ENCODE measurements at places on chromosomes 6 and 20.
A peak's percentile ranks its signal among the peaks of the same experiment; 100 is the strongest.

DNA sequence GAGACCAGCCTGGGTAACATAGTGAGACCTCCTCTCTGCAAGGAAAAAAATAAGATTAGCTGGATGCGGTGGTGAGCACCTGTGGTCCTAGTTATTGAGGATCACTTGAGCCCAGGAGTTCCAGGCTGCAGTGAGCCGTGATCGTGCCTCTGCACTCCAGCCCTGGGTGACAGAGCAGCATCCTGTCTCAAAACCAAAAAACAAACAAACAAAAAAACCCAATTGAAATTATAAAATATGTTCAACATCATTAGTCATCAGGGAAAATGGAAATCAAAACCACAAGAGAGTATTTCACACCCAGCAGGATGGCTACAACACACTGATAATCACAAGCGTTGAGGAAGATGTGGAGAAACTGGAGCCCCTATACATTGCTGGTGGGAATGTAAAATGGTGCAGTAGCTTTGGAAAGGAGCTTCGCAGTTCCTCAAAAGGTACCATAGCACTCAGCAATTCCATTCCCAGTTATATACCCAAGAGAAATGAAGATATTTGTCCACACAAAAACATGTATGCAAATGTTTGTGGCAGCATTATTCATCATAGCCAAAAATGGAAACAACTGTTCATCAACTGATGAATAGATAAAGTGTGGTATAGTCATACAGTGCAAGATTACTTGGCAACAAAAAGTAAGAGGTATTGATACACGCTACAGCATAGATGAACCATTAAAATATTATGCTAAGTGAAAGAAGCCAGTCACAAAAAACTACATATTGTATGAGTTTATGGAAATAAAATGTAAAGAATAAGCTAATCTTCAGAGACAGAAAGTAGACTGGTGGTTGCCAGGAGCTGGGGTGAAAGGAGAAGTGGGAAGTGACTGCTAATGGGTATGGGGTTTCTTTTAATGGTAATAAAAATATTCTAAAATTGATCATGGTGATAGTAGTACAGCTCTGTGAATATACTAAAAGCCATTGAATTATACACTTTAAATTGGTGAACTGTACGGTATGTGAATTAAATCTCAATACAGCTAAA, 38.7 kb upstream of the RIPOR2 start:
- DNase-seq = no peak

- peak; percentile 71 for DNase-seq
Measured at GRCh38 chr6:158819213-158819976, at the start of gene EZR. TSS of gene EZR (minus strand) at chr6:158819368. CDS start at chr6:158818093, 1,275 bp downstream.

DNA sequence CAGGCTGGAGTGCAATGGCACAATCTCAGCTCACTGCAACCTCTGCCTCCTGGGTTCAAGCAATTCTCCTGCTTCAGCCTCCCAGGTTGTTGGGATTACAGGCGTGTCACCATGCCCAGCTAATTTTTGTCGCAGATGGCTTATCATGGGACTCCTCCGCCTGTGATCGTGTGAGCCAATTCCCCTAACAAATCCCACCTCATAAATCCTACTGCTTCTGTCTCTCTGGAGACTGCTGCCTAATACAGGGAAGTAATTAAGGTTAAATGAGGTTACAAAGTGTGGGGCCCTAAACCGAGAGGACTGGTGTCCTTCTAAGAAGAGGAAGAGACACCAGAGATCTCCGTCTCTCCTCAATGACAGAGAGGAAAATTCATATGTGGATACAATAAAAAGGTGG, 52.0 kb downstream of the TRPC4AP start:
- DNase-seq = no peak

DNA sequence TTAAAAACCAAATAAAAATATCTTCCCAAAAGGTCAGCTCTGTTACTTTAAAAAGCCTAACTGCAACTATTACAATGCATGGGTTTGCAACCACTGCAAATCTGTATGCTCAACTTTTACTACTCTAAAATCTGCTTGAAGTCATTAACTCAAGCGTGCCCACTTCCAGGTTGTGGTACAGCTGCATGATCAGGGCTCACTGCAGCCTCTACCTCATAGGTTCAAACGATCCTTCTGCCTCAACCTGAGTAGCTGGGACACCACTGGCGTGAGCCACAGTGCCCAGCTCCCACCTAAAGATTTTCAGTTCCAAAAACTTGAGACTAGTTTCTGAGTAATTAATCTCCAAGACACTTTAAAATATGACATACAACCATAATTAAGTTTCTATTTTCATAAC, 8.2 kb downstream of the DIDO1 start:
- no peak for DNase-seq

DNA sequence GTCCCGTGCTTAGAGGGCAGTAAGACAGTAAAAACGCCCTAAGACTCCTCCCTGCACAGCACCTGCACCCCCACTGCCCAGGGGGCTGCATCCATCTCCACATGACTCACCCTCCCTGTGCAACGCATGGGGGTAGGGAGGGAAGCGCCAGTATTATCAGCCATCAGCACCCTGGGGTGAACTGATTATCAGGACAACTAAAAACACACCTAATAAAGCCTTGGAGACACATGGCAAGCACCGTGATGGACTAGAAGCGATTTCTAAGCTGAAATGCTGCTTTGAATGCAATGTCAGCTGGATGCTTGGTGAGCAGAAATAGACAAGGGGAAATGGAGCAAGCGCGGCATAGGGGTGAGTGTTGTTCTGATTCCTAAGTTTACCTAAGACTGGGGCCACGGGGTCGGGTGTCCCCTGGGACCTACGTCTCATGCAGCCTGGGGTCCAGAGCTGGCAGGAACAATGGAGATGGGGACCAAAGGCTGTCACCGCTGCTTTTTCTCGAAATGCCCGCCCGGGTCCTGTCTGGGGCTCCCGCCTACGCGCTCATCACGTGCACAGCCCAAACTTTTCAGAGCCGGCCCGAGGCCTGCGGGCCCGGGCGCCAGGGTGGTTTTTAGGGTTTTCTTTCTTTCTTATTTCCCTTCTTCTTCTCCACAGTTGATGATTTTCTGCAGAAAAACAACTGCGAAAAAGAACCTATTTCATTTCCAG, 702 bp upstream of the TNFAIP3 start:
- DNase-seq = no peak

DNA sequence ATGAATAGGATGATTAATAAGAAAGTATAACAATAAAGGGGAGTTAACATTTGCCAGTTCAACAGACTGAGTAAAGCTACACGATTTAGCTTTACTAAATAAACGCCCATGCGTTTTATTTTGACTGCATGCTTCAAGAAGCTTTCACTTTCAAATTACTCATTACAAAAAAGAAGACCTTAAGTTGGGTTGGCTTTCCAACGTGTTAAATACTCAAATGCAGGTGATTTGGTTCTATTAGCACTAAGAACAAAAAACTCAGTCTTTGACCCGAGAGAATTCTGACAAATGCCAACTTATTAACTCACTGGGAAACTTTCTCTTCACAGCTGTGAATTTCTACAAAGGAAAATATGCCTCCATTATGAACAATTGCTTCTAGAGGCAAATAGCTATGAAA, 24.8 kb downstream of the RNF146 start:
- no peak for DNase-seq

DNA sequence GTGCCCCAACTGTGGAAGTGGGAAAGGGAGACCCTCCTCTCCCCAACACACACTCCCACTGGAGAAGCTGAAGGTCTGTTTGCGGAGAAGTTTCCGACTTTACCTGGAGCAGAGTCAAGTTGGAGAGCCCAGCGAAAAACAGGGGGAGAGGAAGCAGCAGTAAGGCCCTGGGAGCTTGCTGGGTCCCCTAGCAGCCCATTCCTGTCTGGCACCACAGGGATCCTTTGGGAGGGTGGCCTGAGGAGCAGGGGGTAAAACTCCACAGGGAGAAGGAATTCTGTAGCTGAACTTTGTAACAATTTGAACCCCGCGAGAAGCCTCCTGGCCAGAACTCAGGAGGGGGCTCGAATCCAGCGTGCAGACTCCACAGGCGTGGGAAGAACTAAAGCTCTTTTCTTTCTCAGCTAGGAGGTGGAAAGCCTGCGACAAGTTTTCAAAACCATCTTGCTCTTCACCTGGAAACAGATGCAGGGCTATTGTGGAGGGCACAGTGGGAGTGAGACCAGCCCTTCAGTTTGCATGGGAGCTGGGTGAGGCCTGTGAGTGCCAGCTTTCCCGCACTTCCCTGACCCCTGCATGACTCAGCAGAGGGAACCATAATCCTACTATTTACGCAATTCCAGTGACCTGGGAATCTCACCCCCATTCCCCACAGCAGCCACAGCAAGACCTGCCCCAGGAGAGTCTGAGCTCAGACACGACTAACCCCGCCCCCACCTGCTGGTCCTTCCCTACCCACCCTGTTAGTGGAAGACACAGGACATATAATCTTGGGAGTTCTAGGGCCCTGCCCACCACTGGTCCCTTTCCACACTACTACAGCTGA, 25.8 kb downstream of the SERPINB9 start:
- DNase-seq = no peak

DNA sequence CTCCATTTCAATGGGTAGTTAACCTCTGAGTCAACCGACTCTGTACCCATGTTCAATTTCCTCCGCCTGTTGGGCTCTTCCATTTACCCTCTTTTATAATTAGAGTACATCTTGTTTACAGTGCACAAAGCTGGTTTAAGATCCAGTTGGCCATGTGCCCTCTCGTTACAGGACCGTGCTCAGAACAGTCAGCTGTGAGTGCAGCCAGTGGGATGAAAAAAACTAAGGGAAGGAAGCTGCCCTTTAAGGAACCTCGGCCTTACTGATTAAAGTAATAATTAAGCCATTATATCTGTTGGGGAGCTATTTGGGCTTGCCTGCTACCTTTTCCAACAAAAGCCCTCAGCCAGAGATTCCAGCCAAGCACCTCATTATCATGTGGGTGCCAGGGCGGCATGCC, 68.8 kb downstream of the TMEM170B start:
- no peak for DNase-seq

DNA sequence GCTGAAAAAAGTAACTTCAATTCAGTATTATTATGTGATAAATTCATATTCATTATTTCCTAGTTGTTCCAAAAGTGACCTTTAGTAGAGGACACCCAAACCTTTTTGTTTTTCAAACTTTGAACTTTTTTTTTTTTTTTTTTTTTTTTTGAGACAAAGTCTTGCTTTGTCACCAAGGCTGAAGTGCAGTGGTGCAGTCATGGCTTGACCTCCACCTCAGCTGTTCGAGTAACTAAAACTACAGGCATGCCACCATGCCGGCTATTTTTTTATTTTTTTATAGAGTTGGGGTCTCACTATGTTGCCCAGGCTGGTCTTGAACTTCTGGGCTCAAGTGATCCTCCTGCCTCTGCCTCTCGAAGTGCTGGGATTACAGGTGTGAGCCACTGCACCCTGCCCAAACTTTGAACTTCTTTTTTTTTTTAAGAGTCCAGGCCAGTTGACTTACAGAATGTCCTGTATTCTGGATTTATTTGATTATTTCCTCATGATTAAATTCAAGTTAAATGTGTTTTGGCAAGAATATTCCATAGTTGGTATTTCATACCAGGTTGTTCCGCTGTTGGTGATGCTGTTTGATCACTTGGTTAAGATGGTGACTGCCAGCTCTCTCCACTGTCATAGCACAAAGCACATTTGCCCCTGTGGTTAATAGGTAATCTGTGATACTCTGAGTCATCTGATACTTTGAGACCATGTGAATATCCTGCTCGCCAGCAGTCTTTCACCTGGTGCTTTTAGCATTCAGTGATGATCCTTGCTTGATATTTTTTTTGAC, 48.0 kb downstream of the VAPB start:
- no peak for DNase-seq

DNA sequence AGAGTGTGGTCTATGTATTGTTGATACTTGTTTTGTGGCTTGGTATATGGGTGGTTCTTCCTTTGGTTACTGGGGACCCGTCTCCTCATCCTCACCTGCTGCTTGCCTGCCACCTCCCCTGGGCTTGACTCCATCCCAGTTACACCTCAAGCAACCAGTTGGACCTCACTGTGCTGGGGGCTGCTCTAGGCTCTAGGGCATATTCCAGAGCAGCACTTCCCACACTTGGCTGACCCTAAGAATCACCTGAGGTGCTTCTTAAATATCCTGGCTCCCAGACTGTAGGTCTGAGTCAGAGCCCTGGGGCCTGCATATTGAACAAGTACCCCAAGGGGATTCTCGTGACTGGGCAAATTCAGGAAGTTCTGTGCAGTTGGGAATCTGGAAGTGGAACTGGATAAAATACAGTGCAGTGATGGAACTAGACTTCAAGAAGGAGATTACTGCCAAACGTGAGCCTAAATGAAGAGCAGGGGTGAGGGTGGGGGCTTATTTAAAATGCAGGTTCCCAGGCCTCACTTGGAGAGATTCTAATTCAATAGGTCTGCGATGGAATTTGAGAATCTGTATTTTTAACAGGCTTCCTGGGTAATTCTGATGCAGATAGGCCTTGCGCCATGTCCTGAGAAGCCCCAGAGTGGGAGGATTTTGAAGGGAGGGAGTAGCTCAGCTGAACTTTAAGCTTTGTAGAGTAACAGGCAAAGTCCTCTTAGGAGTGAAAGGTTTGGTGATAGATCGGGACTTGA, 7.6 kb downstream of the SPATS1 start:
- no peak for DNase-seq

DNA sequence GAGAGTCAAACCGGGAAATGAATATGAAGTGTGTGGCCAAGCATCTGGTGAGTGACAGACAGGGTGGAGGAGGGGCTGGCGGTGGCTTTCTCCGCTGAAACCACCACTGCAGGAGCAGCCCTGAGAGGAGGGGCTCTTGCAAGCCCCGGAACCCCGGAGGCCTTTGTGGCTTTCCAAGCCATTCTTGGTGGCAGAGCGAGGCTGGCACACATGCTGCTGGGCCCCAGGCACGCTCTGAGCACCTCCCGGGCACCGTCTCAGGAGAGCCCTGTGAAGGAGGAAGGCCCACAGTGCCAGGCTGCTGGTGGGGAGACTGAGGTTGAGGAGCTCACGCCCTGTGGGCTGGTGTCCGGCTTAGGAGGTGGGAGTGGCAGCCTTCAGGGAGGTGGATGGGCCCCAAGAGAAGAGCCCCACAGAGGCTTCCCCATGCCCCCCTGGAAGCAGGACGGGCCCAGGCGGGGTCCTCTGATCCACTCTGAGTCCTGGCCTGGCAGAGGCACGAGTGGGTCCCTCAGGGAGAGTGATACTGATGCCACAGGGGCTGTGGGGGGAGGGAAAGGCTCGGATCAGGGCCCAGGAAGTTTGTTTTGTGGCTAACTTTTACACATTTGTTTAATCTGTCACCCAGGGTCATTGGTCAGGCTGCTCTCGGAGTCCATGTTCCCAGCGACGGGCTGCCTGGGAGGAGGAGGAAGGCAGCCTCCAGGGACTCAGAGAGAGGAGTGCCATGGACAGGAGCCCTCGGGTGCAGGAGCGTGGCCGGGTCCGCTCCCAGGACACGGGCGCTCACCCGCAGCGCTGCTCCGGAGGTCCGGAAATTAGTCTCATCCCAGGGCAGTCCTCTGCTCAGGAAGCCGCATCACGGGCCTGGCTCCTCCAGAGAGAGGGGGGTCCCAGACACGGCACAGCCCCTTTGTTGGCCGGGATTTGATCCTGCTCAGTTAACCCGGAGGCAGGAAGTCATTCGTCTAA, 170.7 kb downstream of the ERMARD start:
- DNase-seq = no peak

DNA sequence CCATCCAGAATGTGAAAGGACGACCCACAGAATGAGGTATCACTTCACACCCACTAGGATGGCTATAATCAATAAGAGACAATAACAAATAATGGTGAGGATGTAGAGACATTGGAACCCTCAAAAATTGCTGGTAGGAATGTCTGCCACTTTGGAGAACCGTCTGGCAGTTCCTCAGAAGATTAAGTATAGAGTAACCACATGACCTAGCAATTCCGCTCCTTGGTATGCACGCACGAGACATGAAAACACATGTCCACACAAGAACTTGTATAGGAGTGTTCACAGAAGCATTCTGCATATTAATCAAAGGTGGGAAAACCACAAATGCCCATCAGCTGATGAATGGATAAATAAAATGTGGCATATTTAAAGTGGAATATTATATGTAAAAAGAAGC, 100.6 kb downstream of the IRF4 start:
- no peak for DNase-seq
